ENCODE measurements at places on chromosomes 11 and 22. TPM values are rescaled to one million over a fixed set of nuclear protein-coding genes. Genes with fewer than 3 reads are reported as not detected.

- DNase-seq, result no peak
These were observed 8.1 kb downstream of the GRAMD1B start for GRCh38 chr11:123438131-123438627.

DNA sequence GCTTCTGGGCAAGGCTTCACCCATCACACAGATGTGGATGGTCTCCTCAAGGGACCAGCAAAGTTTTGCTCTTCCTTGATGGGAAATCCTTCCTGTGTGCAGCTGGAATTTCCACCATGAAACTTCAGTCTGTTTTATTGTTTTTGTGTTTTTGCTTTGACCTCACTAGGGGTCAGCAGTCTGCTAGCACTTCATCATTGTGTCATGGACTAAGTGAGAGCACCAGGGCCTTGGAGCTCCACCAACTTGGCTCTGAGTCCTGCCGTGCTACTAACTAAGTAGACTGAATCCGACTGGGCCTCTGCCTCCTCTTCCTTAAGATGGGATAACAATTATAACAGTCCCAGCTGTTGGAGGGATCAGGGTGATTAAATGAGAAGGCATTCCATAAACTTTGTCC is 305.8 kb upstream of the NCAM1 start:
- DNase-seq, result no peak

DNA sequence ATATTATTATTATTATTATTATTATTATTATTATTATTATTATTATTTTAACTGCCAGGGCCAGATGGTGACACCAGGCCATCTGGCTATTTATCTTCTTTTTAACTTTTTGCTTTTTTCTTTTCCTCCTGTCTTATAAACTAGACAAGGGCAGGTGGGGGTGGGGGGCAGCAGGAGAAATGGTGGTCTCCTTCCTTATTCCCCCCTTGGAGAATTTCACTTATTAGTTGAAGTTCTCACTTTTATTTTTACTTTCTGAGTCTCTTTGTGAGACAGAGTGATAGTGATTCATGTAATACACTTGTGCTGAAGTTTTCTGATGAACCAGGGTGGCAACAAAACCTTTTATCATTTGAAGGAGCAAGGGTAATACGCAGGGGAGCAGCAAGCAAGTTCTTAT is 96.3 kb upstream of the ALKBH3 start:
- peak; percentile 2 for DNase-seq

DNA sequence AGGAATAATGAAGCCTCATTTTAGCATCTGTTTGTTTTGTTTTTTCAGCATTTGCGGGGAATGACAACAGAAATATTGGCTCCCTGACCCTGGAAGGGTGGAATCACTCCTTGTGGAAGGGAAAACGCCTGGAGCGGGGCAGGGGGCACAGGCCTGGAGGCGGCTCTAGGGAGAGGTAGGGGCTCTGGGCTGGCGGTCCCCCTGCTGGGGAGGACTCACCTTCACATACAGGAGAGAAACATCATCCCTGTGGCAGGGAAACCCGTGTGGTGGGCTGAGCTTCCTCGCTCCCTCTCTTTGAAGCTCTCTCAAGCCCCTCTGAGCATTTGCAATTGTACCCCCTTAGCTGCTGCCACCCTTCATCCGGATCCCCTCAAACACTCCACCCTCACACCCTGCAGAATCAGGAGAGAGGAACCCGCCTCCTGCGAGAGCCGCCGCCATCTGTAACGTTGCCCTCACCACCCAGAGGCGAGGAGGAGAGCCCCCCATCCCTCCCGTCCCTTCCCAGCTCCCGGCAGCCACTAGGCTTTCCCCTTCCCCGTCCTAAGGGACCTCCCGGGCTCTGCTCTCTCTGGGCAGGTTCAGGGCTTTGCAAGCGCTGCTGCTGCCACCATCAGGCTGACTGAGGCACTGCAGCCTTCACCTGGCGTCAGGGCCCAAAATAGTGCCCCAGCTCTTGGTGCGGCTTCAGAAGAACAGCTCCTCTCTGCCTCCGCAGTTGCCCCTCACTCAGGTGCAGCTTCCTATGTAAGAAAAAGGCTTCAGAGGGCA is 10.4 kb downstream of the KIRREL3 start:
- DNase-seq, result peak; percentile 36

- no peak for DNase-seq
These were observed 54.8 kb downstream of the PTPRJ start for GRCh38 chr11:48034926-48035871.

DNA sequence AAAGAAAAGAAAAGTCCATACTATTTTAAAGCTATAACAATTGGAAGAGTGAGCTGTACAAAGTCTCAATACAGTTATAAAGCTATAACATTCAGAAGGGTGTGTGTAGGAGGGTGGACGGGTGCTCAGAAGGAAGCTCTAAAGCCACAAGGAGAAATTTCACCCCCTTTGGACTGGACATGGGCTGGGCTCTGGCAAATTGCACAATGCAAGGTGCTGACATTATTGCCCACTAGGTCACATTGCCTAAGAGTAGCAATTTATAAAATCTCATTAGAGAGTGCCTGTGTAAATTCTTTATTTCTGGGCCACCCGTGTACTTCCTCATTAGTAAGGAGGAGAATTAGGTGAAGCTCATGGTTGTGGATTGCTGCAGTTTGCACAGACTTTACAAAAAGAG is 5.7 kb upstream of the APOBEC3A start:
- no peak for DNase-seq

GRCh38 chr11:13309156-13309555 is 31.6 kb downstream of the BMAL1 start:
- no peak for DNase-seq

The EHBP1L1 gene
- 101 TPM for total RNA-seq

The C11orf86 gene
- not detected for total RNA-seq

The FXYD6 gene
- 1.3 TPM for total RNA-seq

All from hematopoietic multipotent progenitor cell (in vitro differentiated cells).